Stimulated activated CD4-positive, alpha-beta T cell treated with anti-CD3 and anti-CD28 coated beads, Interleukin-12 subunit alpha, Interleukin-12 subunit beta, amount 100 ng/mL, for 4 hours (primary cell): ENCODE measurements at places on chromosomes 7 and 10.
A peak's percentile ranks its signal among the peaks of the same experiment; 100 is the strongest.

GRCh38 chr7:75885036-75885435 lies 6.2 kb downstream of the RHBDD2 start:
- no peak for DNase-seq

DNA sequence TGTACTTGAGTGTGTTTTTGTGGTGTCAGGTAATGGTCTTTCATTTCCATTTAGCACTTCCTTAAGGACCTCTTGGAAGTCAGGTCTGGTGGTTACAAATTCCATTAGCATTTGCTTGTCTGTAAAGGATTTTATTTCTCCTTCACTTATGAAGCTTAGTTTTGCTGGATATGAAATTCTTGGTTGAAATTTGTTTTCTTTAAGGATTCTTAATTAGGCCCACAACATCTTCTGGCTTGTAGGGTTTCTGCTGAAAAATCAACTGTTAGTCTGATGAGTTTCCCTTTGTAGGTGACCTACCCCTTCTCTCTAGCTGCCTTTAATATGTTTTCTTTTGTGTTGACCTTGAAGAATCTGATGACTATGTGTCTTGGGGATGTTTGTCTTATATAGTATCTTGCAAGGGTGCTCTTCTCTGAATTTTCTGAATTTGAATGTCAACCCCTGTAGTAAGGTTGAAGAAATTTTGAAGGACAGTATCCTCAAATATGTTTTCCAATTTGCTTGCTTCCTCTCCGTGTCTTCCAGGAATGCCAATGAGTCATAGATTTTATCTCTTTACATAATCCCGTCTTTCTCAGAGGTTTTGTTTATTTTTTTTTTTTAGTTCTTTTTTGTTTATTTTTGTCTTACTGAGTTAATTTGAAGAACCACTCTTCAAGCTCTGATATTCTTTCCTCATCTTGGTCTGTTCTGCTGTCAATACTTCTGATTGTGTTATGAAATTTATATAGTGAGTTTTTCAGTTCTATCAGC lies 70.2 kb downstream of the SLC39A12 start:
- no peak for DNase-seq

DNA sequence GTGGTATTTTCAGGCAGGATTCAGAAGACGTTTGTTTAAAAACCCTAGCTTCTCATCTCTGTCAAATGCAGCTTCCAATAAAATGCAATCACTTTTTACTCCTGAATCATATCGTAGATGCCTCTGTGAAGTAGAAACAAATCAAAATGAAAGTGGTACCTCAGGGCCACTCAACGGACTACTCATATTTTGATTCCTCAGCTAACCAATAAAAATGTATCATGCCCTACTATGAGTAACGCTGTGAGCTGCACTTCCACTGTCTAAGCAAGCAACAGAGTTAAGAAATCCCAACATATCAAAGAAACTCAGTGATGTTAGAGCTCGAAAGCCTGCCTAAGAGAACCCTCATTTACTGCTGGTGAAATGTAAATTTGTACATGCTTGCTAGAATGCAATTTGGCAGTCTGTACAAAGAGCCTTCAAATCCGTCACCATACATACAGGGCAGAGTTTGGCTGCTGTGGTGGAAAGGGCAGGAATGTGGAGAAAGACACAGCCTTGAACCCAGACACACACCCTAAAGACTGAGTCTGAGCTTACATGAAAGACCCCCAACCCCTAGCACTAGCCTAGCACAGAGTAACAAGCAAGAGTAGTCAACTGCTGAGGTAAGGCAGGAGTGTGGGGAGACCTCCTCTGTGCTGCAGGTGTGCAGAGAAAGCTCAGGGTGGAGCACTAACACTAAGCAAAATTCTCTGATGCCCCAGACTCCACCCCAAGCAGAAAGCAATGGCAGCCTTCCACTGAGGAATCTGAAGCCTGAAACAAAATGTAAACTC lies 151.5 kb downstream of the ANK3 start:
- no peak for DNase-seq

GRCh38 chr10:79116368-79116767 lies 47.6 kb downstream of the ZMIZ1 start:
- no peak for DNase-seq

DNA sequence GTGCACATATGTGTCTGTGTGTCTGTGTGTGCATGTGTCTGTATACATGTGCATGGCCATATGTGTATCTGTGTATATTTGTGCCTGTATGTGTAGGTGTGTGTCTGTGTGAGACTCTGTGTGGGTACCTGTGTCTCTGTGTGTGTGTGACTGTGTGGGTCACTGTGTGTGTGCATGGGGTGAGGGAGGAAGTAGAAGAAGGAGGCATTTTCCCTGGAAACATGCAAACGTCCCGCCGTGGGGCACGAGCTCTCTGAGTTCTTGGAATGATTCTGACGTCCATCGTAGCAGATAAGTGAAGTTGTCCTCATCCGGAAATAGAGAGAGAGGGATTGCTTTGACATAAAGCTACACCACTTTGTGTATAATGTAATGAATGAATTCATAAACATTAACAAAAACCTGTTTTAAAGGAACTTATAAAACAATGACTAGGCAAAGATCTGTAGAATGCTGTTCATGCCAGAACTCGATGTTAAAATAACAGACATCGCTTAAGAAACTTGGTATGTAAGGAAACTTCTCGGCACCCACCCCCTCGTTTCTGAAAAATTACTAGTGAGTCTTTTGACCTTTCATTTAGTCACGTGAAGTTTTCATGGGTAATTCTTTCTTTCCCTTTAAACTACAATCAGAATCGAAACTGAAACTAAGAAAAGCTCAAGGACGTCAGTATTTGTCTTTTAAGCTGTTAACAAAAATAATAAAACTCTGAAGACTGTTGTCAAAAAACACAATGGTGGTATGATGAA lies 43.6 kb upstream of the KLF6 start:
- peak; percentile 47 for DNase-seq

DNA sequence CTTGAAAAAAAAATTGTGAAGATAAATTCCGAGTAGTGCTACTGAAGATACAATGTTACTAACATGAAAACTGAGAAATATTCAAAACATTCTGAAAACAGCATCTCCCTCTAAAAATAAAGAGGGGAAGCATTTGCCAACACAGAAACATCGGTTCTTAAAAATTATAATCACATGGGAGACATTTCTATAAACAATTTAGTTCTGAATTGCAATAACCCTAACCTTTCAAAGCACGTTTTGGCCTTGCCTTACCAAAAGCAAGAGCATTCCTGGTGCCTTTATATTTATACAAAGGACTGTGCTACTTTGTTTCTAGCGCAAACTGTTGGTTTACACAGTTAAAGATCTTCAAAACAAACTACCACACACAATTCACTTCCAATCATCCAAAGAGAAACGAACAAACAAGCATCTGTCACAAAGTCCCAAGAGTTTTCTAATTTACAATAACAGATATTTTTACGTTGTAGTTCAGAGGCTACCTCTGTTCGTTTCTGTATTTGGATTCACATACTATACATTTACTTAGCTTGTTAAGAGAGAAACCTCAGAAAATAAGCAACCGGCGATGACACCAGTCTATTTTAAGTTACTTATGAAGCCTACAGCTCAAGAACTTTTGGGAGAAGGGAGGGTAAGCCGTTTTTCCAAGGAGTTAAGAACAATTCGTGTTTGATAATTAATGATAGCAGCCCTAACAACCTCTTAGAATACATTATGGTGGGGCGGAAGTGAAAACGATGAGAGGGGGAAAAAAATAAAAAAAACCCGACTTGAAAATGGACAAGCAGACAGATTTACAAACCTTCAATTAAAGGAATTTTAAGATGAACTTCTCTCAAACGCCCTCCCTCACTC lies 1.3 kb downstream of the ABI1 start:
- no peak for DNase-seq

- no peak for DNase-seq
These were observed 94.5 kb downstream of the SEC61G start for GRCh38 chr7:54664235-54665228.

DNA sequence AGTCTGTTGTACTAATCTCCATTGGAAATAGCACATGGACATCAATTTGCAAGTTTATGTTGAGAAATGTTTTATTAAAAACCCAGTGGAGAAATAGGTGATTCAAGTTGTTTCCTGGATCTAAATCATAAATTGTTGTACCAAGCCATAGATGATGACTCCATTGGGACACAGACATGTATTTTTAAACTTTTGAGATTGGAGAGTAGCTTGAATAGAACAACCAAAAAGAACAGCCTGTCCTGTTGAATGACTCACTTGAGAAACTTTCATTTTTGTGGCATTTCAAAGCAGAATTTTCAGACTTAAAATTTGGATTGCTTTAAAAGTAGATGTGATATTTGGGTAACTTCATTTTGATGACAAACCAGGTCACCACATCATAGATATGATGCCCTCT lies 197.5 kb downstream of the GPAM start:
- DNase-seq = no peak

DNA sequence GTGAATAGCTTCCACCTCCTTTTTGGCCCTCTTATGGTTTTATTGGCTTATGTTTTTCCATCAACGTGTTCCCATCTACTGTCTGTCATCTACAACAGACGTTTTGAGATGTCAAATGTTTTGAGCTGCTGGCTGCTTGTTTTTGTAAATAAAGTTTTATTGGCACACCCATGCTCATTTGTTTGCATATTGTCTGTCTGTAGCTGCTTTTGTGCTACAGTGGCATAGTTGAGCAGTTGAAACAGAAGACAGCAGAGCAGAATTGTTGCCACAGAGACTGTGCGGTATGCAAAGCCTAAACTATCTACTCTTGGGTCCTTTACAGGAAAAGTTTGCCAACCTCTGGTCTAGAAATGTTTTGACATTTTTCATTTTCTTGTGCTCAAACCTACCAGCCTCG lies 88.7 kb downstream of the VPS50 start:
- no peak for DNase-seq

DNA sequence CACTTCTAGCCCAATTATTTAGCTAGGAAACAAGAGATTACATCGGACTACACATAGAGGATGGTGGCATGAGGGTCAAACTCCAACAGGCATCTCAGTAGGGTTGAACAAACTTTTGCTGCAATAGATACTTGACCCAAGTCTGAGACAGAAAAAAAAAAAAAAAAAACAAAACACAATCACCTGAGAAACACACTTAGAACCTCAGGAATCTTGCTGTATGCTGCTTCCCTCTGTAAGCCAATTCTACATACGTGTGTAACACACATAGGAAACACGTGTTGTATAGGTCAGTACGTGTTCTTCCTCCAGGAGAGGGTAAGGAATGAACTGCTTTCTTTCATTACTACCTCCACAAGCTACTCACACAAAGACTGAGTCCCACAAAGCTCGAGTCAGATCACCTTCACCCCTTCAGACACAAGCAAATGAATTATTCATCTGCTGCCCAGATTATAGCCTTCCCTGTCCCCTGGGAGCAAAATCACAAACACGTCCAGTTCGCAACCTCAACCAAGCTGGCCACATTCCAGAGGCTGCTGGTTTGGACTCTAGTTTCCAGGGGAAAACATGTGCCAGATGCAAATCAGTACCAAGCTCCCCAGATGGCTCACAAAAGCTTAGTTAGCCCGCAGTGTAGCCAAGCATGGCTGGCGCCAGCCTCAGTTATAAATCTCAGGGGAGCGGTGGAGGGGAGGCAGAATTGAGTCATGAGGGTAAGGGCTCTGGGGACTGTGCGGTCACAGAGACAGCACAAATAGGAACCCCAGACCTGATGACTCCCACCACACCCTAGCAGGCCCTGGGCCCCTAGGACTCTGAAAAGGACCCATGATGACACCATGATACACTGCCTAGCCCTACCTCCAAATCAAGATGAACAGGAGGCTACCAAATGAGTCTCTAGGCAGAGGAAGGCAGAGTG lies 15.1 kb downstream of the PSAP start:
- no peak for DNase-seq

DNA sequence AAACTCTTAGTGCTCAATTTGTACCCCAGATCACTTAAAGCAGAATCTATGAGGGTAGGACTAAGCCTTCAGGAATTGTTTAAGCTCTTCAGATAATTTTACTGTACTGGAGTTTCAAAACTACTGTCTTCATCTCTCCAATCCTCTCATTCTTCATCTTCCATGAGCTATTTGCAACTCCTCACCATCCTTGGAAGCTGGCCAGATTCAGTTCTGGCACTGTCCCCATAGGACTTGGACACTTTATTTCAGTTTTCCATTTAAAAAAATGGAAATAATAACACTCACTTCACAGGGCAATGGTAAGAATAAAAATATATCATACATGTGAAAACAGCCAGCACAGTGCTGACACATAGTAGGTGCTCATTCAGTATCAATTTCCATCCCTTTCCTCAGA lies 74.6 kb downstream of the PPP1R17 start:
- DNase-seq = no peak

DNA sequence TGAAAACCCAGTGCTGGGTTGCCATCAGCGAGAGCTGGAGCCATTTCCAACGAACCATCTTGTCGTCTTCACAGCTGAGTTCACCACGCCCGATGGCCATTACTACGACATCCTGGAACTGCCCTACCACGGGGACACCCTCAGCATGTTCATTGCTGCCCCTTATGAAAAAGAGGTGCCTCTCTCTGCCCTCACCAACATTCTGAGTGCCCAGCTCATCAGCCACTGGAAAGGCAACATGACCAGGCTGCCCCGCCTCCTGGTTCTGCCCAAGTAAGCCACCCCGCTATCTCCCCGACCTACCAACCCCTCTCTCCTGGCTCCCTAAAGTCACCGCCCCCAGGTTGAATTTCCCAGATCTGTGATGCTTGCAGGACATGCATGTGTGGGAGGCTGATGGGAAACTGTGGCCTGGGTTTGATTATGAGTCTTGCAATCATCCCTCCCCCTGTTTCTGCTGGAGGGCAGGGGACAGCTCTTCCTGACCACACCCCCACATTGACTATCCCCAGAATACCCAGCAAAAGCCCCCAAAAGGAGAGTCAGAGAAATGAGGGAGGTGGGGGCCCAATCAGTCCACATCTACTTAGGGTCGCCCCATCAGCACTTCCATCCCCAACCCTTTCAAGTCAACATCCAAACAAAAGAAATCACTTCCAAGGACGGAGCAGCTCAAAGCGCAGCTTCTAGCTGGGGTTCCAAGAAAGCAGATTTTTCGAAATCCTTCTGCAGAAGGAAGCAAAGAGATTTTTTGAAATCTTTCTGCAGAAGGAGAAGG lies 6.9 kb downstream of the SERPINE1 start:
- DNase-seq = no peak

DNA sequence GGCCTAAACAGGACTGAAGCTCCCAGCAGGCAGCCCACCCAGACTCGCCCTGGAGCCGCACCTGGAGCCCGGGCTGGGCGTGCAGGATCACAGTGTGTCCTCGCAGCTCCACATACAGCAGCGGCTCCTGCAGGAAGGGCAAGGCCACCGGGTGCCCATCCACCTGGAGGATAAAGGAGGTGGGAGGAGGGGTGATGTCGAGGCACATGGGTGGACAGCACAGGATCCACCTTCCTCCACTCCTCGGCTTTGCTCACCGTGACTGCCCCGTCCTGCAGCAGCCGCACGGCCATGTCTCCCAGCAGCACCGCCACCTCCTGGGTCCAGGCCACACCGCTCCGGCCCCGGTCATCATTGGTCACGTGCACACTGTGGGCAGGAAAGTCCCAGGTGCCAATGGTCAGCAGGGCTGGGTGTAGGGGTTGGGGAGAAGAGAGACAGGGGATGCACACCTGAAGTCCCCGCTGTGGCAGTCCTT lies 16.8 kb downstream of the ATP6V1F start:
- DNase-seq = no peak

- DNase-seq = no peak
These were observed 44.3 kb downstream of the HOXA1 start for GRCh38 chr7:27051451-27051850.
